Mesothelial cell of epicardium (in vitro differentiated cells): ENCODE measurements at places on chromosomes 11 and 22. TPM values are rescaled to one million over a fixed set of nuclear protein-coding genes. Genes with fewer than 3 reads are reported as not detected.

DNA sequence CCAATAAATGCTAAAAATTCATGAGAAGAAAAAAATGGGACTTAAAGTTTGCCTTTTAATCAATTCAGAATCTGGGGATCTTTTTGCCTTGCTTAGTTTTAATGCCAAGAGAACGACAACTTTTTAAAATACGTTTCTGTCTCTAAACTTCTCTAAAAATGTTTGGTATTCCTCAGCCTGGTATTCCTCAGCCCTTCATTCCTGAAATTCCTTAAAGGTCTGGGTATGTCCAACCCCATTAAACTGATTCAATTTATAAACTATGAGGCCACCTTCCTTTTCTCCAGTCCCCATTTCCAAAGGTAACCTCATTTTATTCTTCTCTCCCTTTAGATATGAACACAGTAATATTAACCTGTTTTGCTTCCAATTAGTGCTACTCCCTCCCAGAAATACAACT, 16.6 kb downstream of the POLA2 start:
- H3K4me1 ChIP-seq: peaks cover 35% of the 10 kb centered on the region
- DNase-seq: no peak
- no peak overlapping the region for H3K4me3 ChIP-seq
- peaks cover 11% of the 10 kb centered on the region for H3K36me3 ChIP-seq
- H3K27ac ChIP-seq: peak overlapping the region; percentile 79

DNA sequence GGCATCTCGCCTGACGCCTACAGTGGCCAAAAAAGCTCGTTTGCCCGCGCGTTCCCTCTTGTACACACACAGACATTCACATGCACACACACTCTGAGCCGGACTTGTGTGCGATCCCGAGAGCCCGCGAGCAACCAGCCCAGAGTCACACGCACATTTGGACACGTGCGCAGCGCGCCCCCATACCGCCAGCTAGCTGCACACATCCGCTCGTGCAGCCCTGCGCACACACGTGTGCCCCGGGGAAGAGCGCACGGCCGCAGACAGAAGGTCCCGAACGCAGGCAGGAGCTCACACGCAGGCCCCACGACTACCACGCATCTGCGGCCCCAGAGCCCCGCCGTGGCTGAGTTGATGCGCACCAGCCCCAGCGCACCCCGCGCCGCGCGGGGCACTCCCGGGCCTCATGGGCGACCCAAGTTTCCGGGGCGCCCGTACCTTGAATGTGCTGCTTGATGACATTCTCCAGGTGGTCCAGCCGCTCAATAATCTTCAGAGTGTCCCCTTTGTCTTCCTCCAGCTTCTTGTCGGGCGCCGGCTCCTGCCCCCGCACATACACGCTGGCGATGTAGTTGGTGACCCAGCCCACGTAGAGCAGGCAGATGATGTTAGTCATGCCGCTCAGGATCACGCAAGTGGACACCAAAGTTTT, 758 bp downstream of the GALNT18 start:
- H3K27me3 ChIP-seq: peaks cover 82% of the 10 kb centered on the region
- H3K4me1 ChIP-seq: peaks cover 17% of the 10 kb centered on the region
- H3K36me3 ChIP-seq: no peaks in the 10 kb centered on the region
- DNase-seq: no peak
- H3K4me3 ChIP-seq: peak overlapping the region; percentile 78

GRCh38 chr11:2669634-2670469, 29.9 kb downstream of the KCNQ1OT1 start:
- no peak overlapping the region for H3K4me3 ChIP-seq
- peaks cover 19% of the 10 kb centered on the region for H3K4me1 ChIP-seq
- peaks cover 31% of the 10 kb centered on the region for H3K36me3 ChIP-seq

GRCh38 chr11:499201-500076, 7.6 kb downstream of the RNH1 start:
- no peak for DNase-seq
- peaks cover 32% of the 10 kb centered on the region for H3K36me3 ChIP-seq
- H3K27ac ChIP-seq: no peak overlapping the region
- H3K27me3 ChIP-seq: no peaks in the 10 kb centered on the region
- no peaks in the 10 kb centered on the region for H3K4me1 ChIP-seq

GRCh38 chr11:26332572-26332915, 614 bp downstream of the ANO3 start:
- DNase-seq: no peak
- peak overlapping the region; percentile 64 for H3K4me3 ChIP-seq
- H3K27ac ChIP-seq: no peak overlapping the region
- H3K4me1 ChIP-seq: peaks cover 14% of the 10 kb centered on the region
- no peaks in the 10 kb centered on the region for H3K36me3 ChIP-seq
- peaks cover 79% of the 10 kb centered on the region for H3K27me3 ChIP-seq

The MISFA gene
- 7.6 to 8.9 TPM (median 8.0 TPM) in 3 replicates for total RNA-seq

DNA sequence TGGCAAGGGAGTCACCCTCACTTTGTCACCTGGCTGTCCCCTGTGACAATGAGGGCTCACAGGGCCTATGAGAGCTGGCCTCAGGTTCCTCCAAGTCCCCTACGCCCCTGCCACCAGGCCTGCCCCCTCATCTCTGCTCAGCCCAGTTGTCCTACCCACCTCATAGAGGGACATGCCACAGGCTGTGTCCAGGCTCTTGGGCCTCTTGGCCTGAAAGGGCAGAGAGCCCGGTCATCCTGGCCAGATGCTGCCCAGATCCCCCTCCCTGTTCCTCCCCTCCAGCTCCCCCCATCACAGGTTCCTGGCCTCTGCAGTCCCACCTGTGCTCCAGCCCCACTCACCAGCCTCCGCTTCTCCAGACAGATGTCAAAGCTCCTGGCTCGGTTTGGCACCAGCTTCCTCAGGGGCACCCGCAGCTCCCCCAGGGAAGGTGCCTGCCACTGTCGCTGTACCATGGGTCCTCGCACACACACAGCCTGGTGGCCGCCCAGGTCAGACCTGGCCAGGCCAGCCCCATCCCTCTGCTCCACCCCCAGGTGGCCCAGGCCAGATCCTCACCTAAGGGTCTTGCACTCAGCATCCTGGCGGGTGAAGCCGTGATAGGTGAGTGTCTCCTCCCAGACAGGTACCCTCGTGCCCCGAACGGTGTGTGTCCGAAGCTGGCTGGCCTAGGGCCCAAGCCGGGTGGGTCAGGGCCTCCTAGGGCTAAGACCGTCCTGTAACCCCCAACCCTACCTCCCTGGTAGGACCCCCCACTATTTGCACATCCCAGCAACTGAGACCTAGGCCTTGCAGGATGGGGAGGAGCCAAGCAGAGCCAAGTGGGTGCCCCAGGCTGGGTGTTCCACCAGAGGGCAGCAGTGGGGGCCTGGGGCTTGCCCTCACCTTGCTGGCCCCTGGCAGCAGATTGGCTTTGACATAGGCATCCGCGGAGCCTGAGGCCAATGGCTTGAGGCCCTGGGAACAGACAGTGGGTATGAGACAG, 8.3 kb downstream of the NDUFV1 start:
- H3K27ac ChIP-seq: peak overlapping the region; percentile 82
- peak overlapping the region; percentile 62 for H3K4me3 ChIP-seq
- peaks cover 18% of the 10 kb centered on the region for H3K4me1 ChIP-seq
- DNase-seq: no peak
- peaks cover 9% of the 10 kb centered on the region for H3K27me3 ChIP-seq
- peaks cover 5% of the 10 kb centered on the region for H3K36me3 ChIP-seq

DNA sequence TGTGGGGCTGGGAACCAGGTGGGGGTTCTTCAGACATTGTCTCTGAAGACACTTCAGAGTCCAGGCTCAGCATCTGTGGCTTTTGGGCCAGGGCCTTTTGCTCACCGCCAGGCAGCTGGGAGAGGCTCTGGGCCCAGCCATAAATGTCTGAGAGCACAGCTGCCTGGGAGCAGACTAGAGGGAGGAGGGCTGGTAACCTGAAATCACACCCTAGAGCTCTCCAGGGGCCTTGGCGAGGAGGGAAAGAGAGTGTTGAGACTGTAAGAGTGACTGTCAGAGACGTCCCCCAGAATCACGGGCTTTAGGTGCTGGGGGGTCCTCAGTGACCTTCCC, 4.1 kb downstream of the TRABD start:
- H3K27me3 ChIP-seq: no peaks in the 10 kb centered on the region
- H3K27ac ChIP-seq: peak overlapping the region; percentile 89
- peak overlapping the region; percentile 53 for H3K4me3 ChIP-seq
- H3K36me3 ChIP-seq: no peaks in the 10 kb centered on the region
- DNase-seq: no peak

DNA sequence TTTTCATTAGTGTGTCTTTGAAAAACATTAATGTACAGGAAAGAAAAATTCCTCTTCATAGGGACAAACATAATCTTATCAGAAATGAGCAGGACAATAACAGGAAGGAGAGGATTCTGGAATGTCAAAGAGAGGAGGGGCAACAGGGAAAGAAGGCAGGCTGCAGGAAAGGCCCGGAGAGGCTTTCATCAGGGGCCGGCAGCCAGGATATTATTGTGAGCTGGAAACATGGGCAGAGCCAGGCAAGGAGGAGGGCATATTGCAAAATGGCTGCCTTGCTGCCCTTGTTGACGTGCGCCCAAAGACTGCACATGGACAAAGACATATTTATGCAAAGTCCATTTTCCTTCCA, 433.7 kb downstream of the ETS1 start:
- H3K4me1 ChIP-seq: peaks cover 11% of the 10 kb centered on the region
- no peaks in the 10 kb centered on the region for H3K27me3 ChIP-seq
- H3K4me3 ChIP-seq: no peak overlapping the region
- peak overlapping the region; percentile 11 for H3K27ac ChIP-seq

DNA sequence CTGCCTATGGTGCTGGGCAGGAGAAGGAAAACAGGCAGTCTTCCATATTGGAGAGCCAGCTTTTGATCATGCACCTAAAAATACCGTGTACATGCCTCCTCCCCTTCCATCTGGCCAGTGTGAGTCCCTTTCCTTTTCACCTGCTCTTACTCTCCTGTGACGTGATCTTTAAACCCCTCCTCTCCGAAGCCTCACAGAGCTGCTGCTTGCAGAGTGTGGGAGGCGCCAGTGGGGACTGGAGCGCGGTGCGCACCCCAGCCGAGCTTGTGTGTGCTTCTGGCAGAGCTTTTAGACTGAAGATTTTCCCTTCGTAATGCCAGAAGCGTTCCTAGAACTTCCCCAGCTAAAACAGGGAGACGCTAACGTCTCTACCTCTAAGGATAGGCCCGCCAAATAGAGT, 29.8 kb downstream of the MUC6 start:
- no peaks in the 10 kb centered on the region for H3K4me1 ChIP-seq
- DNase-seq: no peak
- no peaks in the 10 kb centered on the region for H3K27me3 ChIP-seq
